ENCODE measurements at places on chromosomes 7 and 10.

- no peak for DNase-seq
Observed at GRCh38 chr10:26881600-26882331, 21.0 kb upstream of the ABI1 start.

GRCh38 chr10:95782318-95782717, 26.4 kb downstream of the ENTPD1 start:
- DNase-seq: no peak

GRCh38 chr10:129854796-129855705, 109.0 kb downstream of the EBF3 start:
- DNase-seq: no peak

DNA sequence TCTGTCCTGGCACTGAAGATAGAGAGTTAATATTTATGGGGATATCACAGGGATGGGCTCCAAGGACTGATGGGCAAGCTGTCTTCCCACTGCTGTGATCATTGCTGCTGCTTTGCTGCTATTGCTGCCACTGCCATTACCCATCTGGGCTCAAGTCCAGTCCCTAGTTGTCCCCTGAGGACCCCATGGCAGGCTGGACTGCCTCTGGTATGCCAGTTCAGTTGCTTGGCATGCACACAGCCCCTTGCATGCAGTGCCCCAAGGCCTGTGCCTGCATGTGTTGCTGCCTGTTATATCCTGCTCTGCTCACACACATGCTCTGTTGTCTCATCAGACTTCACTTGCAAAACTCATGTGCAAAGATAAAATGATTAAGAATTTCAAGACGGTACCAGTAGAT, 109.5 kb downstream of the ADRA2A start:
- no peak for DNase-seq

DNA sequence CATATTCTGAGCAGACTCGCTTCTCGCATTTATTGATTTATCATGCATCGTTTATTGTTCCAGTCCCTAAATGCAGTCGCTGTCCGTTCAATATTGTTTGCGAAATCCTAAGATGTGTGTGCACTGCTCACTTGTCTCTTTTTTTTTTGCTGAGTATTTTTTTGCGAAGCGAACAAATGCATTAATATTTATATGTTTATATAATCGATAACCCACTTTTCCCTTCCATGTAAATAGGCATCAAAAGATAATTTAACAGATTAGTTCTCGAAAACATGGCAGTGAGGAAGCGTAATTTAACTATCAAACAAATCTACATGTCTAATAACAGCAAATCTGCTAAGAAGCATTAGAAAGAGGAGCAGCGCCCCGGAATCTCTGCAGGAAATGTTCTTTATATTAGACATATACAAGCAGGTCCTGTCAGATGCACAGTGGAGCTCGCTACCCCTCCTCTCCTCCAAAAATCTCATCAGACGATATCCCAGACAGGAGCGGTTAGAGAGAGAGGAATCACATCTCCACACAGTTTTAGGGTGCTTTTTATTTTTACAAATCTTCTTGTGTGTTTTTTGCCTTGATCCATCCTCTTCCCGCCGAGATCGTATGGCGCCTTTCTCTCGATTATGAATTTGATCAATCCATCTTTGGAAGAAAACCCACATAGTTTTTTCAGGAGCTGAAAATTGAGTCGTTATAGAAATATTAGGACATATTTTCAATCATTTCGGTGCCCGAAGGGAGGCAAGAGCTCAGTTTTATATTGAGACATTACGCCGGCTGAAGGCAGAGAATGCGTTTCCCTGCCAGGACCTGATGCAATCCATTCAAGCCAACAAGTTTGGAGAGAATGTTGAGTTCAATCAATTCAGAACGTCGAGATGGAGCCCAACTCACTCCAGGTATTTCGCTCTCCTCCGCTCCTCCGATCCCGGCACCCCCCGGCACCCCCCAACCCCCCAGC, at the start of gene ARID5B:
ARID5B (plus strand) TSS at position 871 of the 964 bp plus-strand sequence; CDS start at position 882, 11 bp downstream.
- peak; percentile 51 for DNase-seq

GRCh38 chr10:104546756-104547155, 94.3 kb upstream of the SORCS3 start:
- DNase-seq: no peak

DNA sequence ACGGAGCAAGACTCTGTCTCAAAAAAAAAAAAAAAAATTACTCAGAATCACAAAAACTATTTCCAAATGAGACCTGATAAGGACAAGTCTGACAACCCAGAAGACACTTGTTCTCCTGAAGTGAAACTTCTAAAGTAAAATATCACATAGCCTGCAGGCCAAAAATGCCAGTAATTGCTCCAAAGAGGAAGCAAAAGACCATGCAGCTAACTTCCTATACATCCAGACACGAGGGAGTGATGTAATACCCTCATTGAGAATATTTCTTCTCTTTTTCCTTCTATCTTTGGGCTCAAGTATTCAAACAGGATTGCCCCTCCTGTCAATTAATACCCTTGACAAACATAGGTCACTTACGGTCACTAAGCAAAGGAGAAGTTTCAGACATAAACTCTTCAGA, 31.2 kb downstream of the ARMH3 start:
- DNase-seq: no peak

- no peak for DNase-seq
Observed at GRCh38 chr10:69498711-69499471, 47.6 kb downstream of the TSPAN15 start.

DNA sequence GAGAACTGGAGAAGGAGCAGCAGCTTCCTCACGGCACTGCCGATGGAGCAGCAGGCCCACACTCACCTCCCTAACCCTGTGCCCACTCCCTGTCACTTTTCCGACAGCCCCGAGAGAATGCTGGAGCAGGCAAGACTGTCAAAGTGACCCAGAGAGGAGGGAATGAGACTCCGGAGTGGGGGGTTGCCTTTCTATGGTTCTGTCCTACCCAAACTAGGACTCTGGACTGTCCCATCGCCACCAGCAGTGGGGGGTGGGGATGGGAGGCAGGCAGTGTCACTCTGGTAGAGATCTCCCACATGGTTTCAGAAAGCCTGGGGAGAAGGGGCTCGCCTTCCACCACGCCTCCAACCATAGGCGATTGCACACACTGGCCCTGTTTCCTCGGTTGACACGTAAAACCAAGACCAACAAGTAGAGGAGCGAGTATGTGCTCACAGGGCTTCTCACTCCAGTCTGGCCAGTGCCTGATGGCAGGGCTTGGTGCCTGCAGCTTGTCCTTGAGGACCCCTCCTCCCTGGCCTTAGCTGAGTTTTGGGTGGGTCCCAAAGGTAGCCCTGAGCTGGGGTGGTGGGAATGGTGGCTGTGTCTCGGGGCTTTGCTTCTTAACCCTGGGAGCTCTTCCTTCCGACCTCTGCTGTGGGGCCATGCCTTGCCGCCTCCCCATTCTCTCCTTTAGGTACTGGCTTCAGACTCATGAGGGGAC, 148.5 kb downstream of the PTPN20 start:
- DNase-seq: no peak

- DNase-seq: peak; percentile 68
Observed at GRCh38 chr10:16779384-16779915, 37.8 kb downstream of the RSU1 start.

DNA sequence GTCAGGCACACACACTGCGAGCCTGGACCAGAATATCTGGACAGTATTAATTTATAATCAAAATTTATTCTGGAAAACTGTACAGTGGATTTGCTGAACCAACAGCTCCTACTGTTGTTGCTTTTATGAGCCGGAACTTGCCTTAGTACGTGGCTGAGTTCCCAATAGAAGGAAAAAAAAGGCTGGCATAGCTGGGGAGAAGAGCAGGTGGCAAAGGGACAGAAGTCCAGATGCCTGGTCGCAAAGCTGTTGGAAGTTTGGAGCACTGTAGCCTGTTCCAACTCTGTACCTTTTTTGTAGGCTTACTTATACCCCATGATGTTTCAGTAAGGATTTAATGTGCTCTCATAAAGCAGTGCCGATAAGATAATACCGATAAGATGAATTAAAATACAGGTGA, 333.8 kb downstream of the ABCA13 start:
- DNase-seq: no peak

GRCh38 chr7:3156508-3156907, 112.8 kb upstream of the CARD11 start:
- no peak for DNase-seq

GRCh38 chr10:61076572-61077114, 132.7 kb upstream of the RHOBTB1 start:
- DNase-seq: no peak

DNA sequence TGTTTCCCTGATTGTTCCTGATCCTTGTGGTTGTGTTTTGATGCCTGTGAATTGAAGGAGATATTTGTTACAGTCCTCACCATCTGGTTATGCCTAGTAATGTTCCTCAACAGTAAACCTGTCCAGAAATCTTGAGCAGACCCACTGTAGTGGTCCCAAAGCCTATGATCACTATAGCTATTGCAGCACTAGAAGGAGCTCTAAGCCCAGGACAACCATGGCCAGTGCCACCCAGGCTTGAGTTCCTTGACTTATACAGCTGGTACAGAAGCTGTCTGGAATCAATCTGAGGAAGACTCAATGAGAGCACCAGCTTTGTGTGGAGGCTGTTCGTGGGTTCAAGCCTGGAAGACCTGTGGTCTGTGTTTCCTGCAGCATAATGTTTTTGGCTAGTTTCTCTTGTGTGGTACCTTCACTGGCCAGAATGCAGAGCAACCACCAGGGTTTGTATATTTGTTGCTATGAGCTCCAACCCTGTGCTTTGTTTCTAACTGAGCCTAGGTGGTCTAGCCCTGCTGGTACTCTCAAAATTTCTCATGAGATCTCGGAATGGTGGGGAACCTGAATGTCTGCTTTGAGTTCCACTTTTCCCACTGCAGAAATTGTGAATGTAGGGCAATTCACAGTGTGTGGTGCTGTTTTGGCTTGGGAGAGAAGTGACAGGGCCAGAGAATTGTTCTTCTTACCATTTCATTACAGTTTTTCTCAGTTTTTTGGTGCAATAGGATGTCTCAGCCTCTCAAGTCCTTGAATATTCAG, 355.2 kb downstream of the SUGCT start:
- DNase-seq: no peak

- DNase-seq: no peak
Observed at GRCh38 chr7:40156988-40157387, 22.2 kb downstream of the SUGCT start.

DNA sequence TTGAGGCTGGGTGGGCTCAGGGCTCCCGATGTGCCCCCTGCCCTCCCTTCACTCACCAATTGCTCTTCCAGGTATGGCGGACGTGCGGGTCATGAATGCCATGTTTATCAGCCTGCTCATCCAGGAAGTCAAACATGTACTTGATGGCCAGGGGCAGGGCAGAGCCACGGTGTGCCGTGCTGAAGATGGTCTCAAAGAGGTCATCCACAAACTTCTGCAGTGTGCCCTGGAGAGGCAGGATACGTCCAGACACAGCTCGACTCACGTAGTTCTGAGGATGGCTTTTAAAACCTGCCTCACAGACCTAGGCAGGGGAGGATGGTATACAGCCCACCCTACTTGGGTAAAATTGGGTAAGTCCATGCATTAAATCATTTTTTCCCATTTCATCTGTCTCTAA, 431.2 kb downstream of the PLXNA4 start:
- DNase-seq: no peak

DNA sequence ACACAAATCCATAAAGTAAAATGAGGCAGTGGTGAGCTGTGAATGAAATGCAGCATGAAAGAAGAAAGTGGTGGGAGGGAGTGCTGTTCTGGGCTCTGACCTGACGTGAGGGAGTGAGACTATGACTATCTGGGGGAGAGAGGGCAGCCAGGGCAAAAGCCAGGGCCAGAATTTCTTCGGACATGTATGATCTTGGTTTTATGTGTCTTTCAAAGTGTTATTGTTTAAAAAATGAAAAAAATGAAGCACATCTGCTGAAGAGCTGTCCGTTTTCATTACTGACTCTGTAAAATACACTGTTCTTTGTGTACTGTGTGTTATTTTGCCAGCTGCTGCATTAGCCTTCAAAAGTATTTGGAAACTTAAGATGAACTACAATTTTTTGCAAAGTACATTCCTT, 70.2 kb upstream of the KLF14 start:
- no peak for DNase-seq

DNA sequence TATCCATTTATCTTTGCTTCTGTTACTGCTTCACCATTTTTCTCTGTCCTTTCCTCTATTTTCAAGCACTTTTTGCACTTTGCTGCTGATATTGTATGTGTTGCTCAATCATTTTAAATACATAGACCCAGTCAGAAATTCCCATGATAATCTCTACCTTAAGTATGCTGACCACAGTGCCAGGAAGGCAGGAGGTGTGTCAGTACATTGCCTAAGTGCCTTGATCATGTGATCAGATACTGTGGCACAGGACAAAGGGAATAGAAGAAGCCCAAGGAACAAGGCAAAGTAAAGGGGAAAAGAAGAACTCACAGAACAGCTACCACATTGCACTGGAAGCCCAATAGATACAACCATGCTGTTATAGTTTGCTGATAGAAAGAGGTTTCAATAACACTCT, 53.7 kb upstream of the CD36 start:
- no peak for DNase-seq

DNA sequence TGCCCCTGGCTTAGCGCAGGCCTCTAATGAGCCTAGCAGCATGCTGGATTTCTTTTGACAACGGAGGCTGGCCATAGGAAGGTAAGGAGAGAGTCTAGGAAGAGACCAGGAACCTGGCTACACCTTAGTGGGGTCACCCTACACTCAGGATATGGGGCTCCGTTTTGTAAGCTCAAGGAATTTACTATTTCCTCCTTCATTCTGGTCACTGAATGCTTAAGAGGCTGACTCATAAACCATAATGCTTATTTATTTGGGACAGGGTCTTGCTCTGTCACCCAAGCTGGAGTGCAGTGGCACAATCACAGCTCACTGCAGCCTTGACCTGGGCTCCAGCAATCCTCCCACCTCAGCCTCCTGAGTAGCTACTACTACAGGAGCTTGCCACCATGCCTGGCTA, 38.4 kb downstream of the CARD11 start:
- DNase-seq: no peak

- DNase-seq: no peak
Observed at GRCh38 chr10:112274831-112275230, 8.4 kb upstream of the TECTB start.

DNA sequence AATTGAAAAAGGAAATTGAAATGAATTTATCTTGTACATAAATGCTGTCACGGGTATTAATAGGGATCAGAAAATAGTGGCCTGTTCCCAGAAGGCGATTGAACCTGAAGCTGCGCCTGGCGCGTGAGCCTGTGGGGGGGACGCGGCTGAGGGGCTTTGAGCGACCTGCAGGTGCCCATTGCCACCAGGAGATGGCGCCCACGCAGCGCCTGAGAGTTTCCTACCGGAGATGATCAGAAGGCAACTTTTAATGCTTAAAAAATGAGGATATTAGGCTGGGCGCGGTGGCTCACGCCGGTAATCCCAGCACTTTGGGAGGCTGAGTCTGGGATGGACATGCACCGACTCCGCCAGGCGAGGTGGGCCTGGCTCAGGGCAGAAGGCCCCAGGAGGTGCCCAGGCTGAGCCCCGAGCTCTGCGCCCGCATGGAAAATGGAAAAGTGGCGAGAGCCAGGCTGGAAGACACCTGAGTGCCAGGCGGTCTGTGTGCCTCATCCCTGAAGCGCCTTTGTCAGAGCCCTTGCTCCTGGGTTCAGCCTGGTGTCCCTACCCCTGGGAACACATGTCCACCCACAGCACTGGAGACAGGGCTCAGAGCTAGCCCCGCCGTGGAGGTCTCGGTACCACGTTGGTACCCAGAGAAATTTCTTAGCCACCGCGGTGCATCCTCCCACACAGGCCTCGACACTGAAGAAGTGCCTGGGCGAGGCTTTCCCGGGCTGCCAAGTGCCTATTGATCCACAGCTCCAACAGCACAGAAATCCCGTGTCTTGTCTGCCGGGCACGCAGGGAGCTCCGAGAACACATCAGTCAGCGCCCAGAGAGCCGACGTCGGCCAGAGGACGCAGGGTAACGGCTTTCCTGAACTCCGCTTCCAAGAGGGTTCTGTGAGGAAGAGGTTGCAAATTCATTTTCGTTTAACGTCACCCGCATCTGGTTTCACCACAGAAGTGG, 117.4 kb downstream of the INPP5A start:
- DNase-seq: peak; percentile 72

- no peak for DNase-seq
Observed at GRCh38 chr7:70415179-70415972, 716.6 kb upstream of the GALNT17 start.
